Nephron progenitor cell (in vitro differentiated cells): ENCODE measurements at places on chromosomes 5 and 9.

GRCh38 chr5:11105696-11106095, 344.7 kb upstream of the DAP start:
- no peak for DNase-seq

DNA sequence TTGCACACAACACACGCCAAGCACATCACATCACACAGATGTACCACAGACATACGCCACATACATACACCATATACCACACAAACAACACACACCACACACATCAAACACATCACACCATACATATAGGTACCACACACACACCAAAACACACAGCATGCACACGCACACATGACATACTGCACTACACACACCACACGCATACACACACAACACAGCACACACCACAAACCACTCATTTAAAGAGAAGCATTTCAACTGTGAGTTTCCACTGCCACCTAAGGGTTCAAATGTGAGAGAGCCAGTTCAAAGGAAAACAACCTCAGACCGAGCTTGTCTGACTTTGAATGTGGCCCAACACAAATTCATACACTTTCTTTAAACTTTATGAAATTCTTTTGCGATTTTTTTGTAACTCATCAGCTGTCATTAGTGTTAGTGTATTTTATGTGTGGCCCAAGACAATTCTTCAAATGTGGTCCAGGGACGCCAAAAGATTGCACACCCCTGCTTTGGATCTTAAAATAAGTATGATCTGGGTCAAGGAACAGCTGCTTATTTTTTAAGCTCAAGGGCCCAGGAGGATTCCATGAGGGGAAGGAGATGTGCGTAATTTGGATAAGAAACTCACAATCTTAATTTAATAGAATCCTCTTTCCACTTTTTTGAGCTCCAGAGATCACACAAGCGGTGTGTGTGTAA, 494.6 kb downstream of the GADD45G start:
- DNase-seq: no peak

DNA sequence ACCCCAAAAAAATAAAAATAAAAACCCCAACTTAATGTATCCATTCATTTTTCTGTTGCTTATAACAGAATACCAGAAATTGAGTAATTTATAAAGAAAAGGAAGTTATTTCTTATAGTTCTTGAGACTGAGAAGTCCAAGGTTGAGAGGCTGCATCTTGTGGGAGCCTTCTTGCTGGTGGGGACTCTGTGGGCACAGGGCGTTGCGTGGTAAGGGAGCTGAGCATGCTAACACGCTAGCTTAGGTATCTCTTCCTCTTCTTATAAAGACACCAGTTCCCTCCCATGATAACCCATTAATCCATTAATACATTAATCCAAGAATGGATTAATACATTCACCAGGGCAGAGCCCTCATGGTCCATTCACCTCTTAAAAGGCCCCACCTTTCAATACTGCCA, 150.9 kb downstream of the ZSWIM6 start:
- no peak for DNase-seq

- DNase-seq: no peak
Measured at GRCh38 chr5:74469234-74469994, 171.1 kb downstream of the ENC1 start.

DNA sequence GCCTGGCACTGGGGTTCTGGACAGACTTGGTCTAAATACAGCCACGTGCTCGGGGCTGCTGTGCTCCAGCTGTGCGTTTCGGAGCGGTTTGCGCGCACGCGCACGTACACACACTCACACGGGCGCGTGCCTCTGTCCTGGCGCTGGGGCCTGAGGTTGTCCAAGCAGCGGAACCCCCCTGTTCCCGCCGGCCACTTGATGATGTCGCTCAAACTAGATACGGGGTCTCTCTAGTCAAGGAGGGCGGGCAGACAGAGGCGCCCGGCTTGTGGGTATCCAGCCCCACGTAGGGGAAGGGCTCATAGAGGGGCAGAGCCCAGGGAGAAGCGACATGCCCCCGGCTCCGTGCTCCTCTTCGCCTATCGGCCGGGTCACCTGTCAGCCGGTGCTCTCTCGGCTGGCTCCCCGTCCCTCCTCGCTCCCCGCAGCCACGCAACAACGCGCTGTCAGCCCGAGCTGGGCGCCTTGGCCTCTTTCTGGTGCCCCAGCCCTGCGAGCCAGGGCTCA, 8.9 kb downstream of the NR2F1-AS1 start:
- DNase-seq: peak; percentile 57

GRCh38 chr5:160233215-160233614, 3.9 kb downstream of the FABP6 start:
- no peak for DNase-seq

GRCh38 chr5:8842971-8843551, 702.8 kb downstream of the SEMA5A start:
- no peak for DNase-seq

GRCh38 chr9:100350188-100350587, 2.6 kb downstream of the TEX10 start:
- no peak for DNase-seq

- no peak for DNase-seq
Measured at GRCh38 chr5:82100303-82101077, 128.7 kb downstream of the ATG10 start.

DNA sequence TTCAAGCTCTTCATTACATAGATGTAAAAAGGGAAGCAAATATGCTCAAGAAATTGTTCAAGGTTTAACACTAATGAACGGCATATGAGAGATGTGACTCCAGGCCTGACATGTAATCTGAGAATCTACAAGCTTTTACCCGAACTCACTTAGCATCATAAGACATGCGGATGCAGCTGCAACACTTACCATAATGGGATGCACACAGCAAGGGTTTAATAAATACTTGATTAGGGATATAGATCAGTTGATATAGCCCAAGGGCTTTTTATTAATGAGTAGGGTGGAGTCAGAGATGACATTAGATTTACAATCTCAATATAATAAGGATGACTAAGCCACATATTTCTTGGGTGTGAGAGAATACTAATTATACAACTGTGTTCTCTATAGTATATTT, 2215.5 kb downstream of the MAT2B start:
- no peak for DNase-seq

- no peak for DNase-seq
Measured at GRCh38 chr5:35440409-35440808, 177.3 kb upstream of the SPEF2 start.

DNA sequence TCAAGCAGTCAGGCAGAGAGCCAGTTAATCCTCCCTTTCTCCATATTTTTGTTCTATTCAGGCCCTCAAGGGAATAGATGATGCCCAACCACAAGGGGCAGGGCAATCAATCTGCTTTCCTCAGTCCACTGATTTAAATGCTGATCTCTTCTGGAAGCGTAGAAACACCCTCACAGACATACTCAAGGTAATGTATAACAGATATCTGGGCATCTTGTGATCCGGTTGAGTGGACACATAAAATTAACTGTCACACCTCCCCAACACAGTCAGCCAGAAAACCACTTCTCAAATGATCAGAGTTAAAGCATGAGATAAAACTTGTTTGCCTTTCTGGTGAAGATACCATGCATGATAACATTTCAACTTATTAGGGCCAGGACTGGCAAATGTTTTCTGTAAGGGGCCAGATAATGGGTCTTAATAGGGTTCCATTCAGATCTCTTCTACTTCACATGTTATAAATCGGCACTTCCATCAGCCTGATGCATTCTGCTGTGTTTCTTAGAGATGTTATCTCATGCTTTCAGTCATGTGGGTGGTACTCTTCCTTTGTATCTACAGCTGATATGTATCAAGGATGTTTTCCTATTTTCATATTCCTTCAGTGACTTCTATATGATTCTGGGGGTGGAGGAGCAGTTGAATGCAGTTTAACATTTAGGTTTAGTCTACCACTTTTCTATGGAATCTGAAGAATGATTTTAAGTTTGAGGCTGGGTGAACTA, 58.9 kb upstream of the CNTLN start:
- no peak for DNase-seq

GRCh38 chr5:7742241-7742656, 108.7 kb downstream of the CFAP90 start:
- DNase-seq: no peak
